Activated CD8-positive, alpha-beta memory T cell treated with anti-CD3 and anti-CD28 coated beads for 24 hours (primary cell): ENCODE measurements at places on chromosomes 1 and 21.

- no peak for DNase-seq
Measured at GRCh38 chr1:21307210-21307609, 16.9 kb upstream of the ECE1 start.

DNA sequence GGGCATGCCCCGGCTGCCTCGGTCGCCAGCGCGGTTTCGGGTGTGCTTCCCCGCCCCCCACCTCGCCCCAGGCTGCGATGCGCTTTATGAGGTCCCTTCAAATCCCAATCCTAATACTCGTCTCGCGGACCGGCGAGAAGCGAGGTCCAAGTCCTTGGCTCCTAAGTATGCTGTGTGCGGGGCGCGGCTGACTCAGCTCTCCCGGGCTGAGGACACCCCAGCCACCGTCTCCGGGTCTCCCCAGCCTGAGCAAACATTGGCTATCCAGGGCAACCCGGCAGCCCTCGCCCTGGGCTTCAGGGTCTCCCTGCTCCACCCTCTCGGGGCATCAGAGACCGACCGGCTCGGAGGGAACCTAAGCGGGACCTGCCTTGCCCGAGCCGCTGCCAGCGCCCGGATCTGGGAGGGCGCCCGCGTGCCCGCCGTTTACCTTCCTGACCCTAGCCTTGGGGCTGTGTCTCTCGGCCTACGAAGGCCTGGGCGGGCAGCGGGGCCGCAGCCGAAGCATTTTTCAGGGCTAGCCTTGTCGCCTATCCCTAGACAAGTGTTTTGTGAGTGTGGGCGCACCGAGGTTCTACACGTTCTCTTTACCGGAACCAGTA, 1.2 kb downstream of the ITPKB start:
- peak; percentile 87 for DNase-seq

DNA sequence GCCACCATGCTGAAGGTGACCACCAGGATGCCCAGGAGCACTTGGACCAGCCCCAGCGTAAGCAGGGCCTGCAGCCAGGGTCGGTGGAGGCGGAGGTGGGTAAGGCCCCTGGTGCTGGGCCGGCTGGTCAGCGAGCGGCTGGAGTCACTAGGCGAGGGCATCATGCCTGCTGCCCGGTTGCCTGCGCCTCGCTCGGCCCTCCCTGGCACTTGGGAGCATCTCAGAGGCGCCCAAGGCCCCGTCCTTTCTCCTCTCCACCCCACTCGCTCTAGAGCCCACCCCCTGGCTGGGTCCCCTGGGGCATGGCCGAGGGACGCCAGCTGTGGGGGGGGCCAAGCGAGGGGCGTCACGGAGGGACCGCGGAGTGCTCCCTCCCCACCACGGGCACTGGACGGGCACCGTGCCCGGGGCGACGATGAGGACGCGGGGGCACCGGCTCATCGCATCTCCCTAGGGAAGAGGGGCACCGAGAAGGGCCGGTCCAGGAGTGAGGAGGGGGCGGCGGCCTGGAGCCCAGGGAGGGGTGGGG, 505 bp downstream of the ENTREP3 start:
- no peak for DNase-seq

- no peak for DNase-seq
Measured at GRCh38 chr21:16058896-16059295, 329.1 kb downstream of the USP25 start.

- no peak for DNase-seq
Measured at GRCh38 chr1:88327391-88328267, 356.4 kb upstream of the PKN2 start.

- DNase-seq: no peak
Measured at GRCh38 chr1:44894591-44894990, 51.5 kb upstream of the PTCH2 start.

DNA sequence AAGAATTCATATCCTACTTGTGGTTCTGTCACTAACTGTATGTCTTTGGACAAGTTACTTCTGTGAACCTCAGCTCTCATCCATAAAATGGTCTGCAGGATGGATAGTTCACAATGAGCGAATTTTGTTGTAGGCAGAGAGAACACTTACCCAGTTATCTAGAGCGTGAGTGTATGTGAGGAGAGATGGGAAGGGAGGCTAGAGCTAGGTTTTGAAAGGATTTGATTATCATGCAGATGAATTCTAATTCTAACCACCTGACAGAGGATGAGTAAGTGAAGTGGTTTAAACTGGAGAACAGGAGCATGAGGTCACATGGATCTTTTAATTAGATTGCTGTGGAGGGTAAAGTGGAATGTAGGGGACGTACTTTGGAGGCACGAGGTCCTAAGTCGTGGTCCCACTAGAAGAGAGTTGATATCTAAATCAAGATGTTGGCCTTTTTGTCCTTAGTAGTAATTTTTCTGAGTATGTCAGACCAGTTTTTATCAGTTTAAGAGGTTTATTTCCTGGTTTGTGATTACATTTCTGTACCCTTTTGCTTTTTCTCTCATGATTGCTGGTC, 5.0 kb downstream of the SUCO start:
- no peak for DNase-seq

- no peak for DNase-seq
Measured at GRCh38 chr1:203858975-203859374, 2.4 kb upstream of the SNRPE start.

GRCh38 chr1:243549108-243549507, 293.3 kb downstream of the SDCCAG8 start:
- no peak for DNase-seq

- DNase-seq: no peak
Measured at GRCh38 chr1:181490740-181491712, 7.7 kb downstream of the CACNA1E start.

GRCh38 chr1:241299347-241299746, 57.7 kb downstream of the RGS7 start:
- no peak for DNase-seq

GRCh38 chr21:25979845-25980616, 190.5 kb downstream of the APP start:
- DNase-seq: no peak

- no peak for DNase-seq
Measured at GRCh38 chr1:172357753-172358385, 62.6 kb upstream of the C1orf105 start.
